H4 (cell line): ENCODE measurements at places on chromosomes 13 and 19. TPM values are rescaled to one million over a fixed set of nuclear protein-coding genes. Genes with fewer than 3 reads are reported as not detected.

GRCh38 chr19:36627057-36627456 is 21.9 kb downstream of the ZNF382 start:
- no peak for DNase-seq

GRCh38 chr19:18775586-18776287 is 15.4 kb downstream of the COMP start:
- no peak for DNase-seq

DNA sequence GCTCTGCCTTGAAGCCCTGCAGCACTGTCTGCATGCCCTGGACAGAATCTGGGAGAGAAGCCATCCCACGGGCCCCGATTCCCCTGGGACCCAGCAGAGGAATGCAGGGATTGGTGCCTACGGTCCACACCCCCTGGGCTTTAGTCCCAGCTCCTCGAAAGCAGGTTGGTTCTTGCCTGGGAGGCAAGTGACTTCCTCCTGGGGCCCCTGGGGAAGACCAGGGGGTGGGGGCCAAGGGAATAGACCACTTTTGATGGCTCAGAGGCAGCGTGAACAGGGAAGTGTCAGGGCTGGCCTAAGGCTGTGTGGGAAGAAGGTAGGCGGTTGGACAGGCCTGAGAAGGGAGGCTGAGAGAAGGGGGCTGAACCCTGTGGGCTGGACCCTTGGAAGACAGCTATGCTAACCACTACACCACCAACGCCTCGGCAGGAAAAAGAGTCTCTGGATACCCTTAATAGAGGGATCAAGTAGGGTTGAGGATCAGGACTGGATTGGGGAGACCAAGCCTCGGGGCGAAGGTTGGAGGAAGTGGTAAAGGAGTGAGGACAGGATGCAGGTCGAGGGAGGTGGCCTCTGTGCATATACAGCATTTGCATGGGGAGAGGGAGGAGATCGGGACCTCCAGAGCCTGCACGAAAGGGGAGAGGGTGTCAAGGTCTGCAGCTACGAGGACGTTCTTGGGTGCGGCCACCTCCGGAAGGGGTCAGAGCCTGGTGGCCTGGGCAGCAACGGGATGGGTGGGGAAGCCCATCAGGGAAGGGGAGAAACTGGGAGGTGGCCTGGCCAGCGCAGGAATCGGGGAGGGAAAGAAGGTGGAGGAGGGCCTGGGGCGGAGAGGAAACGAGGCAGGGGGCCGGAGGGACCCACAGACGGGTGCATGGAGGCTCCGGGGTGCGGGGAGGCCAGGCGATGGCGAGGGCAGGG is 709 bp downstream of the DPP9 start:
- DNase-seq, result no peak

DNA sequence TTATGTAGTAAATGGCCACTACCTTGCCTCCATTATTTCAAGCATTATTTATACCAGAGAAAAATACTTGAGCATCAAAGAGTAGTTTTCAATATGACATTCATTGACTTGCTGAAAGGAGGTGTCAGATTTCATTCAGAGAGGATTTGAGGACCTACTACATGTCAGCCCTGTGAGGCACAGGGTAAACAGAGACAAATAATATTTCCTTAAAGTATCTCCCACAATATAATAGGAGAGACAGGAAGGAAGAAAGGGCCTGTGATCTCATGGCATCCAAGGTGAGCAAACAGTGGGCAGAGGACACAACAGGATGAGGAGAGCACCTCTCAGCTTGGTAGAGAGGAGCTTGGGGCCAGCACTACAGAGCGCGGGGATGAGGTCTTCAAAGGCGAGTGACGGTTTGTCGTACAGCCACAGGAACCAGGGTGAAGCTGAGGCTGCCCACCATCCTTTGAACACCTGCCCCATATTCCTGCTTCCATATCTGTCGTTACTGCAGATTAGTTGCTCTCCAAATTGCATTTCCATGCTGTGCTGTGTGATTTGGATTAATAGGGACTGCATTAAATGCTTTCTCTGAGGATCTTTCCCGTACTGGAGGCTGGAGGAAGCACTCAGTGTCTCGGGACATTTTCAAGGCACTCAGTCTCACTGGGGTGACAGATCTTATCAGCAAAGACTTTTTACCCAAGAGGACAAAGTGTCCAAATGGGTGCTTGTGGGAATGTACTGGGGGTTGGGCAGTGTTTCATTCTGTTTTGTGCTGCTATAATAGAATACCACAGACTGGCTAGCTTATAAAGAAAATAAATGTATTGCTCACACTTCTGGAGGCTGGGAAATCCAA is 59.2 kb downstream of the GJA3 start:
- no peak for DNase-seq

DNA sequence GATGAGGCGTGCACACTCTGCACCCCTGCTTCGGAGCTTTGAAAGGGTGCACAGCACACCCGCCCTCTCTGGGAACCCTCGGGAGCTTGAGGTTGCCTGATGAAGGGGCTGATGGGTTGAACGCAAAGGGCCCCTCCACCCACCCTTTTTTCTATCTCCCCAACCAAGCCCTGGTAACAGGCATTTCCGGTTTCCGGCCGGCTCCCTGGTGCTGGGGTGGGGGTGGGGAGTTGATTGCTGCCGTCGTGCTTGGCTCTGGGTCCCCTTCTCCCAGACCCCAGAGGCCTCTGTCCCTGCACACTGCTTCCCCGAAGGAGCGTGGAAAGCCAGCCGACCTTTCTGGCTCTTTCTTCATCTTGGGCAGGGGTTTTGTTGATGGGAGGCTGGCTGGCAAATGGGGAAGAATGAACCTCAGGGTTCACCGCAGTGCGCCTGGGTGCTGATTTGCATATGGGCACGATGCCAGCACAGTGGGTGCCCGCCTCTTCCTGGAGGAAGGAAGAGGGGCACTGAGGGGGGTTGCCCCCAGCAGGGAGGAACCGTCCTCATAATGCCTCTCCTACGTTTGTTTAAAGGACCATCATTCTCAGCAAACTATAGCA is 29.1 kb downstream of the VAV1 start:
- DNase-seq, result no peak

GRCh38 chr19:40932008-40932959 is 50.3 kb upstream of the CYP2A7 start:
- no peak for DNase-seq

- DNase-seq, result no peak
Observed at GRCh38 chr13:99847318-99847750, 124.2 kb downstream of the ZIC5 start.

DNA sequence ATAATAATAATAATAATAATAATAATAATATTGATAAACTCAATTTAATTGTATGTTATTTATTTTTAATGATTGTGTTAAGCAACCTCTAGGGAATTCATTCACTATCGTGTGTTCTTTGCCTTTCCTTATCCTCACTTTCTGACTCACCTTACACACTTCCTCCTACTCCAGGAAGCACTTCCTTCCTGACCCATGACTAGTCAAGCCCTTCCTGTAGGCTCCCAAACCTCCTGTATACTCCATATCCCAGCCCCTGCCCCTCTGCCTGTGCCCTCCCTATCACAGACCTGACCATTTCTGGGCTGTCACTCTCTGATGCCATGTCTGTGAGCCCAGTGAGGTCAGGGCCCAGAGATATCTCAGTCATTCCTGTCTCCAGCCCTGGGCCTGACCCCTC is 7.6 kb downstream of the LGALS4 start:
- no peak for DNase-seq

DNA sequence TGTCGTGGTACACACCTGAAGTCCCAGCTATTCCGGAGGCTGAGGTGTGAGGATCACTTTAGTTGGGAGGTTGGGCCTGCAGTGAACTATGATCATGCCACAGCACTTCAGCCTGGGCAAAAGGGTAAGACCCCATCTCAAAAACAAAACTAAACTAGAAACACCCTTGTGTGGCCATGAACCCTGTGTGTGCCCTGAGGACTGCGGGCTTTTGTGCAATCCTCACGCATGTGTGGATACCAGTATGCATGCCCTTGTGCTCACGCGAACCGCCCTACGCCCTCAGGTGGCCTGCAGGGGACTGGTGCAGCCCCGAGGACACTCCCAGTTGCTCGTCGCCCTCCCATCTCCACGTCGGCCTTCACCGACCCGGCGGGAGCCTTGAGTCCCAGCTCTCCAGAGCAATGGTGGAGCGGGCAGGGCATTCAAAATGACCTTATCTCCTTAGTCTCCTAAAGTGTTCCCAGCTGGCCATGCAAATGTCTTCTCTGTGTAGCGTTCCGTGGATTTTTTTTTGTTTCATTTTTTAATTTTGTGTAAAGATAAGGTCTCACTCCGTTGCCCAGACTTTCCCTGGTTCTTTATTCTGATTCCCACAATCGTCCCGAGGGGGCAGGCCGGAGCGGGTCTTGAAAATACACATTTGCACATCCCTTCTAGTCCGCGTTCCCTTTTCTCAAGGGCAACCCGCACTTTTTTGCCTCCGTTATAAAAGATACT is 868 bp upstream of the EGLN2 start:
- peak; percentile 68 for DNase-seq

DNA sequence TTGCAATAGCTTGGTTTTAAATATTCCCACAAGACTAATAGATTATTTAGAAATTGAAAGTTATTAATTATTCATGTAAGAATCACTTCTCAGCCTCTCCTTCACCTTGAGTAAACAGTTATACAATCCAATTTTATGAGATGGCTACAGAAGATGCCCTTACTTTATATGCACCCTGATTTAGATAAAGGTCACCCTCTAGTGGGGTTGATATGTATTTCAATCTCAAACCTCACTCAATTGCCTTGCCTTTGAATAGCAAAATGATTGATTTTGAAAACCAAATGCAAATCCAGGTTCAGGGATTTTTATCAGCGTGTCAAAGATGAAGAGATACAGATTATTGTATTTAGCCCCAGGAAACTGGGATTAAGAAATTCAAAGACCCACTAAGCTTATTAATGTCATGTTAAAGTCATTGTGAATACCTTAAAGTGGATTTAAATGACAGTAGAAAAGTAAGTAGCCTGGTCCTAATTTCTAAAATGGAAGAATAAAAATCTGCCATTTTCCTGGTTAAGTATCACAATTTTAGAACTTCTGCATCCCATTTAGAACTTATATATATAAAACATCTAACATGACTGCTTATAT is 305.1 kb downstream of the ITGBL1 start:
- peak; percentile 26 for DNase-seq

DNA sequence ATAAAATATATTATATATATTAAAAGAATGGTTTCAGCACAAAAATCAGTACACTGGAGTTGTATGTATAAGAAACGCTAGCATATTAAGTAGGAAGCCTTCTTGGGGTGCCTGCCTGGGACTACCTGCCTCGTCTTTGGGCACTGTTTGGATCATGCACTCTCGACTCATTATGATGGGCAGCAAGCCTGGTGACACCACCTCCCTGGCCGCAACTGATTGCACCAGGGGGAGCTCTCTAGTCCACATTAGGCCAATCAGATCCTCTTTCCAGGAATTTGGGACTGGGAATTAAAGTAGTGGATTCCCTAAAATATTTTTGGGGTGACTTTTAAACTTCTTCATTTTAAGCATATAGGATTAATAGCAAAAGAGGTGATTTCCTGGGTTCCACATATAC is 56.0 kb upstream of the RGCC start:
- DNase-seq, result no peak

- peak; percentile 62 for DNase-seq
Observed at GRCh38 chr19:11355160-11356073, at the start of gene PLPPR2. PLPPR2 (plus strand) TSS chr19:11355432; CDS start chr19:11357674, 2,242 bp downstream.

DNA sequence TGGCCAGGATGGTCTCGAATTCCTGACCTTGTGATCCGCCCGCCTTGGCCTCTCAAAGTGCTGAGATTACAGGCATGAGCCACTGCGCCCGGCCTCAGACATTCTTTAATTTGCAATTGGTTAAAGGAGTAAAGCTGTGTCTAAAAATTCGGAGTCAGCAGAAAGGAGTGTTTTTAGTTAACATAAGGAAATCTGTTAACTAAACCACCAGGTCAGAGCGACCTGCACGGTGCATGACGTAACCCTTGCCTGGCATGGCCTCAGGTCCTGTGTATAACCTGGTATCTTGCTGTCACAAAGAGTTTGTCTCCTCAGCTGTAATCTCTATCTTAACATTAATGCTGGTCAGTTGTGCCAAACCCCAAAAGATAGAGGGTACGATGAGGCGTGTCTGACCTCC is 9.5 kb upstream of the KLK12 start:
- no peak for DNase-seq

DNA sequence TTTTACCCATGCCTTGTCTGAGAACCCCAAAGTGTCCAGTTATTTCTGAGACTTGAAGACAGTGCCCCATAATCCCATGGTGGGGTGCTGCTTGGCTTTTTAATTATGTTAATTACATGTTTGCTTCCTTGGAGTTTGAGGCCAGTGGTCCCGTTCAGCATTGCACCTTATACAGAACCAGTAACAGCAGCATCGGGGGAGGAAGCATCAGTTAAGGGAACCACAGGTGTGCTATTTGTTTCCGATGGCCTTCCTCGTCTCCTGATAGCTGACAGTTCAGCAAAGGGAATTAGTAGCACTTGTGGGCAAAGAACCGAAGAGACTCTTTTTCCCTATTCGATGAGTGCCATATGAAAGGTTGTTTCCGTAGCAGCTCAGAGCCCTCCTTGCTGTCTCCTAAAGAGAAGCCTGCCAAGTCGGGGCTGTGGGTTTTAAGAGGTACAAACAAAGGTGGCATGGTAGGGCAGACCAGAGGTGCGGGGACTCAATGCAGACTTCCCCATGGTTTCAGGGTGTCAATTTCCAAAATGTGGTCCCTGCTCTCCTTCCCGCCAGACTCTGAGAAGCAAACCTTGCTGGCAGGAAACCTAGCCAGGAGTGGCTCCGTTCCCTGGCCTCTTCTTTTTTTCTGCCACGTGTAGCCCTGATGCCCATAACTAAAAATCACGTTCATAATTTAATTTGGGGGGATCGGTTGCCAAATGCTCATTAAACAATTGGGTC is 225.2 kb upstream of the TSHZ3 start:
- no peak for DNase-seq

GRCh38 chr13:46665633-46666482 is 112.9 kb downstream of the LRCH1 start:
- no peak for DNase-seq

DNA sequence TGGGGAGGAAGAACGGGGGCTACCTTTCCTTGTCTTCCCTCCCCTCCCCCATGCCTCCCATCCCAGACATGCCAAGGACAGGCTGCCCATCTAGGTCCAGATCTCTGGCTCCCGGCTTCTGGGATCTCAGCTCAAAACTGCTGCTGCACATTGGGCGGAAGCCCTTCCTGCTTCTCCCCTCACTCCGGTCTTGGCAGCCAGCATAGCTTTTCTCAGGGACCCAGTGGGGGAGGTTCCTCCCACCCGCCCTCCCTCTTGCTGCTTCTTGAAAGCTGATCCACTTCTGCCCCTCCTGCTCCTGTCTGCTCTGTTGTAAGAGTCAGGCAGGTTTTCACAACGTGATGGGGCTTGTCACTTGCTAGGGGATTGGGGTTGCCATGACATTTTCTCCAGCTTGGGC is 21.7 kb upstream of the RNF17 start:
- no peak for DNase-seq

DNA sequence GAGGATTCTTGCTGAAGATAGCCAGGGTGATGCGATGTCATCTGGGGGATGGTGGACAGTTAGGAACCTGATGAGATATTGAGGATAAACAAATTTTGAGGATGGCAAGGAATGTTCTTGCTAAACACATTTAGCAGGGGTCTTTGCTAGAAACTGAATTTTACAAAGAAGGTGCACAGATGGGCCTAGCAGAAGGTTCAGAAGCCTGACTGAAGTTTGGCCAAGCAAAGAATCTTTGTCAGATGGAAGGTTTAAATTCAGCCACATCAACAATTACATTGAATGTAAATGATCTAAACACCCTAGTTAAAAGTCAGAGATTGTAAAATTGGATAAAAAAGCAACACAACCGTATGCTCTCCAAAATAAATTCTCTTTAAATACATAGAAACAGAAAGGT is 68.8 kb downstream of the WASF3 start:
- no peak for DNase-seq

The GIPR gene
- not detected in 2 replicates for total RNA-seq

The ATP4B gene
- total RNA-seq, result not detected in 2 replicates

The OR7D2 gene
- total RNA-seq, result not detected in 2 replicates

The SLC25A42 gene
- 4.2 and 6.3 TPM in 2 replicates for total RNA-seq

The CLEC4G gene
- not detected in 2 replicates for total RNA-seq

The FCGBP gene
- 0.64 and 0.99 TPM in 2 replicates for total RNA-seq

The CLEC11A gene
- 0.45 and 4.6 TPM in 2 replicates for total RNA-seq
